ENCODE measurements at places on chromosomes 2 and 18.
A peak's percentile ranks its signal among the peaks of the same experiment; 100 is the strongest.

DNA sequence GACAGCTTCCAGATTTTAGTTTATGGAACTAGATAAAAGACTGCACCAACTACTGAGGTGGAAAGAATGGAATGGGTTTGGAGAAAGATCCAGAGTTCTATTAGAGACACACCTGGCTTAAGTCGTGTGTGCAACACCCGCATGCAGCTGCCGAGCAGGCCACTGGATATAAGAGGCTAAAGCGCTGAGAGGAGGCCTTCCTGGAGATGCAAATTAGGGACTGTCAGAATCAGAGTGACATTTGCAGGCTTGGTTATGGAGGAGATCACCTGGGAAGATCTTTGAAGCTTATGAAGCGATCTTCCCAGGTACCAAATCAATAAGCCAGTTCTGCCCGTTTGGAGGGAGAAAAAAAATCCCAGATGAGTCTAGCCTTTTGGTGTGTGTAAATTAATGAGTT lies 30.4 kb upstream of the KLHL29 start:
- DNase-seq = no peak

- DNase-seq = no peak
Measured at GRCh38 chr18:6249788-6250187, 164.9 kb downstream of the L3MBTL4 start.

DNA sequence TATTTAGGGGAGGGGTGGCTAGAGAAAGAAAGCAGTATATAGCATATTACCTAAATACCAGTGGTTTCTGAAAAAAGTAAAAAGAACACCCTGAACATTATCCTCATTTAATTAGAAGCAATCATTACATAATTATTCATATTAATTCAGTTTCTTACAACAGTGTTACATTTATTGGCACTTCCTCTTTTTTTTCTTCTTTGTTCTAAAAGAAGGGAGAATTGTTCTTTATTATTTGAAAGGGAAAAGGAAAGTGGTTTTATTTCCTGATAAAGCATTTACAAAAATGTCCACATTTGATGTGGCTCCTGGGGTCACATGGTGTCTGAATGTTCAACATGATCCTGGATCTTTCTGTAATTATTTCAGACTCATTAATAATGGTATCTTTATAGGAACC lies 254.9 kb upstream of the ZEB2 start:
- DNase-seq = no peak

DNA sequence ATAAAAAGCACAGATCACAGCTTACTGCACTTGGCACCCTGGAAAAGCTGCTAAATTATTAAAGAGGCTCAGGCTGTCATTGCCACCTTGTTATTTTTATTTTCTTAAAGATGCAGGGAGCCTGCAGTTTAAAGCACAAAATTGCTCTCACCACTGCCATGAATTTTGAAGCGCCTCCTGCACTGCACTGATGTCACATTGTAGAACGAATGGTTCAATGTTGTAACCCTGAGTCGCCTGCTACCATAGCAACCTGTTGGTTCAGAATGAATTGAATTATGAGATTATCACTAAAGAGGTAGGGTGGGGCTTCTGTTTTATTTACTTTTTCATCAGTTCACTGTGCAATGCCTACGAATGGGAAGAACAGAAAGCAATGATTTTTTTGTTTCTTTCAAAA lies 16.5 kb downstream of the SCG2 start:
- peak; percentile 76 for DNase-seq

GRCh38 chr18:13424363-13424762 lies 205.8 kb downstream of the LDLRAD4 start:
- DNase-seq = no peak

DNA sequence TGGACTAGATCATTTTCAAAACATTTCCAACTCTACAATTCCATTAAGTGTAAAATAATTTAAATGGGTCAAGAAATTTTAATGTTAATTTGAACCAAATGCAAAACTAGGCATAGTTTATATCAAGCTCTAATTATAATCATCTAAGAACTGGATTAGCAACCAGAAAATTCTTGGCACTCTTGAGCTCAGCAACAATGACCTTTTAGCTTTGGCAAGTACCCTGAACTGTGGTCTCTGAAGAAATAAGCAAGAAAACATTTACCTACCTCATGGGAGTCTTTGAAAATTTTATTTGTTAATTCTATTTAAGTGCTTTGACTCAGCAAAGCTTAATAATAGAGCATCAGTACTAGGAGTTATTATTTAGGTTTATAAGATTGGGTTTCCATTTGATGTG lies 313.2 kb downstream of the SATB2 start:
- no peak for DNase-seq

GRCh38 chr2:9105601-9106337 lies 100.8 kb upstream of the ASAP2 start:
- no peak for DNase-seq

DNA sequence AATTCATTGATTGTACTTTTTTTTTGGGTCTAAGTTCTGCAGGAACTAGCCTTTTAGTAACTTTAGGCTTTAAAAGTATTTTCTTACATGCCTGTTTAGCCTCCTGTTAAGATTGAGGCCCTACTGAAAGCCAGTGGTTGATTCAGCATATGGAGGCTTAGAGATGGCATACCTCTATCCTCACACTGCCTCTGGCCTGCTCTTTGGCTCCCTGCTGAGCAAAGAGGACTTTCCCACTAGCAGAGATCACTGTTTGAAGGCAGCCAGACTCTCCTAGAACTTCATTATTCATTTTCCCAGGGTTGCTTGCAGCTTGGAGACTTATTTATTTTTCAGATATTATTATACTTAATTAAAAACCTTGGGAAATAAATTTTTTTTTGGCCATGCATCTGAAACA lies 405.6 kb upstream of the MEX3C start:
- no peak for DNase-seq

DNA sequence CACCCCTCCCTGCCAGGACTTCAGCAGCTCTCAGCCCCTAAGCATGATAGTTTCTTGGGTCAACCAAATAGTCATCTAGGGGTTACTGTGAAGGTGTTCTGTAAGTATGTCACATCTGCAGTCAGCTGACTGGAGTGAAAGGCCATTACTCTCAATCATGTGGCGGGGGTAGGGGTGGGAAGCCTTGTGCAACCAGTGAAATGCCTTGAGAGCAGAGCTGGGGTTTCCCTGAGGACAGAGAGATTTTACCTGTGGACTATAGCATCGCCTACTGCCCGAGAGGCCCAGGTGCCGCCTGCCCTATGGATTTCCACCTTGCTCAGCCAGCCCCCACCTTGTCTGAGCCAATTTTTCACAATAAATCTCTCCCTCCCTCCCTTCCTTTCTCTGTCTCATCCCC lies 20.9 kb upstream of the KLF11 start:
- DNase-seq = no peak

DNA sequence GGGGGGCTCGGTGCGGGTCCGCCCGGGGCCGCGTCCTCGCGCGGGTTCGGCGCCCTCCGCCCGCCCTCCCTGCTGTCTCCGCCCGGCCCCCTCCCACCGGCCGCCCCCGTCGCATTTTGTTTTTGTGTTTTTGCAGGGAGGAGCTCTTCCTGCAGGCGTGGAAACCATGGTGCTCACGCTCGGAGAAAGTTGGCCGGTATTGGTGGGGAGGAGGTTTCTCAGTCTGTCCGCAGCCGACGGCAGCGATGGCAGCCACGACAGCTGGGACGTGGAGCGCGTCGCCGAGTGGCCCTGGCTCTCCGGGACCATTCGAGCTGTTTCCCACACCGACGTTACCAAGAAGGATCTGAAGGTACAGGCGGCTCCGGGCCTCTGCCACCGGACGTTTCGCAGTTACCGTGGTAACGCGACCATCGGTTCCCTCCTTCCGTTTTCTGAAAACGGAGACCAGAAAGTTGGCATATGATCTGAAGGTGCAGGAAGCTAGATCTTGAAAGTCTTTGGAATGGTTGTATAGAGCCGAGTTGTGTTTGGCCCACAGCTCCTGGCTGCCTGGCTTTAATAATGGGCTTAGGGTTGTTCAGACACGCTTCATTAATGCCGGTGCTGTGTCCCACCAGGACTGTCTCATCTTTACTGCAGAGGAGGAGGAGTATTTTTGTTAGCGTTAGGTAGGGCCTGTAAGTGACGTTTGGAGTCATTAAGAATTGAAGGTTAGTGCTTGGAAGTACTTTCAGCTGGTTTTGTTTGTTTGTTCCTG lies 891 bp downstream of the KDM3A start:
- peak; percentile 44 for DNase-seq

- DNase-seq = no peak
Measured at GRCh38 chr18:48730010-48730409, 191.2 kb downstream of the CTIF start.

GRCh38 chr18:3821524-3821923 lies 371.6 kb downstream of the TGIF1 start:
- DNase-seq = no peak
